ENCODE measurements at places on chromosomes 2 and 18. TPM values are rescaled to one million over a fixed set of nuclear protein-coding genes. Genes with fewer than 3 reads are reported as not detected.

Gene C2orf81
- 0.48 TPM for total RNA-seq

Gene TNFRSF11A
- total RNA-seq, result 0.08 TPM

DNA sequence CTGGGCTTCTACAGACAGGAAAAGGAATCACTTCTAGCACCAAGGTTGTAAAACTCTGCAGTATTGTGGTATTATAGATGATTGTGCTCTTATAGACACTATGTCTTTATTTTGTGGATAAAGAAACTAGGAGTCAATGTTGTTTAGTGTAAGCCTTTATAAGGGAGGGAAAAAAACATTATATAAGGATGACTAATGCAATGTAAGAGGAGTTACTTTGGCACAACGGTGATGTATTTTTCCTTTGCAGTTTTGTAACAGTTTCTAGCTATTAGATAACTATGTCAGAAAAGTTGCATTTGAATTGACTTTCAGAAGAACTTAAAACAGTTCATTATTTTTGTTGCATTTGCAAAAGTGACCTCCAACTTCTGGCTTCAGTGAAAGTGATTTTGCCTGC lies 545.4 kb downstream of the CCDC85A start:
- no peak for DNase-seq
- no peak overlapping the region for H3K4me3 ChIP-seq
- no peaks in the 10 kb centered on the region for H3K27me3 ChIP-seq

DNA sequence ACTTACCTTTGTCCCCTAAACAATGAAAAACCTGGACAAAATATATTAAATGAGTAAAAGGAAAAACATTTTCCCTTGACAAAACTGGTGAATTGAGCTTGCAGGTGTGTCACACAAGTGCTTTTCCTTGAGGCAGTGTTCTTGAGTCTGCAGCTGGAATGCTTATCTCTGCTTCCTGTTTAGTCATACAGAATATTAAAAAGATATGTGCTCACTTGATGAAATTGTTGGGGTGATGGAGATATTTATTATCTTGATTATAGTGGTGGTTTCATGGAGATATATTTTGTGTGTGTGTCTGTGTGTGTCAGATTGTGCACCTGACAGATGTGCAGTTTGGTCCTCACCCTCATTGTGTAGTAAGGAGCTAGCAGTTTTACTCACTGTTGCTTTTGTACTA lies 3.3 kb downstream of the TAF1B start:
- no peaks in the 10 kb centered on the region for H3K27me3 ChIP-seq
- H3K4me3 ChIP-seq, result no peak overlapping the region
- no peak for DNase-seq
- peaks cover 46% of the 10 kb centered on the region for H3K36me3 ChIP-seq

GRCh38 chr2:185919155-185919554 lies 180.6 kb downstream of the FSIP2 start:
- peaks cover 9% of the 10 kb centered on the region for H3K4me1 ChIP-seq
- peak overlapping the region; percentile 41 for H3K27ac ChIP-seq
- no peaks in the 10 kb centered on the region for H3K36me3 ChIP-seq
- H3K27me3 ChIP-seq, result no peaks in the 10 kb centered on the region
- peak; percentile 75 for DNase-seq
- no peak overlapping the region for H3K4me3 ChIP-seq

DNA sequence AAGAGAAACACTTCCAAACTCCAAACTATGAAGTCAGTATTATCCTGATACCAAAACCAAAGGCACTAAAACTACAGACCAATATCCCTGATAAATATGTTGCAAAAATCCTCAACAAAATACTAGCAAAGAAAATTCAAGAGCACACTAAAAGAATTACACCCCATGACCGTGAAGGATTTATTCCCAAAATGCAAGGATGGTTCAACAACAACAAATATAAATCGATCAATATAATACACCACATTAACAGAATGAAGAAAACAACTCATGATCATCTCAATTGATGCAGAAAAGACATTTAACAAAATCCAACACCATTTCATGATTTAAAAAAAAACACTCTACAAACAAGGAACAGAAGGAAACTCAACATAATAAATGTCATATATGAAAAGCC lies 50.5 kb downstream of the IWS1 start:
- H3K4me3 ChIP-seq, result no peak overlapping the region
- no peaks in the 10 kb centered on the region for H3K4me1 ChIP-seq
- DNase-seq, result no peak
- H3K27me3 ChIP-seq, result no peaks in the 10 kb centered on the region
- H3K36me3 ChIP-seq, result peaks cover 4% of the 10 kb centered on the region
- no peak overlapping the region for H3K27ac ChIP-seq

GRCh38 chr2:75729861-75730260 lies 19.1 kb upstream of the GCFC2 start:
- no peak overlapping the region for H3K27ac ChIP-seq
- no peak for DNase-seq
- H3K4me1 ChIP-seq, result peaks cover 16% of the 10 kb centered on the region

DNA sequence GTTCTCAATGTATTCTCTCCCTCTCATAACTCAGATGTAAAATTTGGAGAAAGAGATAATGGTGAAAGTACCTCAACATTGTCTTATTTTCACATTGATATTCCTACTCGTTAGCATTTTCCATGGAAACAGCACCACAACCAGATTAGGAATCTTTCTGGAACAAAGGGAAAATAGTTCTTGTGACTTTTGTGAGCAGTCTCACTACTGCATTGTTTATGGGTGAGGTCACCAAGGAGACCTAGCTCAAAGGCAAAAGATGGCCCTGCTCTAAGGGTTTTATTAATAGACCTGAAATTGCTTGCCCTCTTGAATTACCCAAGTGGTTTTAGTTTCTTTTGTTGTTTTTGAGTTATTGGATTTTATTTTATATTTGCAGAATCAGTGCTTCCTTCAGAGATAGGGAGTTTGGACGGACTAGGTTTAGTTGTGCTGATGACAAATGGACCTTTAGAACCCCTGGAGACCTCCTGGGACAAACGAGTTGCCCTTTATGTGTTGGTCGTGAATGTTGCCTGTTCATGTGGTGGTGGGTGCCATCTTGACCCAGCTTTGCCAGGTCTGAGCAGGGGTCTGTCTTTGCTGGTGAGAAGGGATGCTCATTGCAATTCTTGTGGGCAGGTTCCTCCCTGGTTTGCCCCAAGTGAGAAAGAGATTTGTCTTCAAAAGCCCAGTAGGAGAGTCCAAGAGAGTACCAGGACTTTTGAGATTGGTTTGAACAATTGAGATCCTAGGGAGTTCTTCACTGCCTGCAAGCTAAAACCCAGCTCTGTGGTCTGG lies 58.1 kb downstream of the INPP4A start:
- peak overlapping the region; percentile 7 for H3K27ac ChIP-seq
- DNase-seq, result peak; percentile 17
- H3K4me1 ChIP-seq, result peaks cover 25% of the 10 kb centered on the region

- no peak overlapping the region for H3K4me3 ChIP-seq
- DNase-seq, result peak; percentile 10
- no peaks in the 10 kb centered on the region for H3K36me3 ChIP-seq
- H3K27ac ChIP-seq, result no peak overlapping the region
- no peaks in the 10 kb centered on the region for H3K27me3 ChIP-seq
Observed at GRCh38 chr18:8548186-8548585, 61.1 kb upstream of the RAB12 start.

All from SJCRH30 (cell line).